Activated T-cell treated with anti-CD3 and anti-CD28 coated beads for 48 hours (primary cell): ENCODE measurements at places on chromosomes 2 and 18.

GRCh38 chr2:44934983-44935728, 6.3 kb upstream of the SIX3 start:
- DNase-seq, result no peak

DNA sequence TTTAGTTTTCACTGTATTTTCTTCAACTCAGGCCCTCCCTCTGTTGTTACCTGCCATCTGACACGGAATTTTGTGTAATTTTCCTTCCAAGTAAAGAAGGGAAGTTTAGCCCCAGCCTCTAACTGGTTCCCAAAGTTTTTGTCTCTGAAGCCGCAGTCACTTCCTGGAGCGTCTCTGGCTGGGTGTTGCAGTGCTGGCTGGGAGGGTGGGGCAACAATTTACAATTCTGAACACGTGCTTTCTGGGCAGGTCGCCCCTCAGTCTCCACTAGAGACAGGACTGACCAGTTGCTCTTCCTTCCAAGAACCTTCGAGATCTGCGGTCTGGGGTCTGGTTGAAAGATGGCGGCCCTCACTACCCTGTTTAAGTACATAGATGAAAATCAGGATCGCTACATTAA, 3.5 kb downstream of the CNDP2 start:
- DNase-seq, result no peak

DNA sequence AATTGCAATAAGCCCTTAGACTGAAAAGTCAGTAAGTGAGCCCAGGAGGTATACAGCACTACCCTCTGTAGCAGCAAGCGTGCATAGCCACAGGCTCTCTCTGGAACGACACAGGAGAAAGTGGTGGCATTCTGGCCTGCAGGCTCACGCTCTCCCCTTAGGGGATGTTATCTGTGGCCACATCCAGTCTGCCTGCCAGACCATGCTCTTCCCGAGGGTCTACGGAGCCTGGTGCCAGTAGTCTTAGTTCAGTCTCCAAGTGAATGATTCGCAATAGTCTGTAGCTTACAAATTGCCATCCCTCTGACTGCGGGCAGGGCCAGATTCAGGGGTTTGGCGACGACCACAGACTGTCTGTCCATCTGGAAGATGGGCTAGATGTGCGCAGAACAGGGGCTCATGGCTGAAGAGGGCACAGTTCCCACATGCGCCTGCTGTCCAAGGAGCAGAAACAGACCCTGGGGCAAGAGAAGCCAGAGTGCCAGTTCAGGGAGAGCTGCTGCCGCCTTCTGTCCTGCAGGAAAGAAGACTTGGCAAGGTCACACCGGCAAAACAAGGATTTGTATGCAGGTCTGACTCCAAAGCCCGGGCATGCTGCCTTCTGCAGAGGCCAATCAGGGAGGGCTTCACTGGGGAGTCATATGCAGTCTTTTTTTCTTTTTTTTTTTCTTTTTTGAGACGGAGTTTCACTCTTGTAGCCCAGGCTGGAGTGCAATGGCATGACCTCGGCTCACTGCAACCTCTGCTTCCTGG, 3.5 kb upstream of the KLF11 start:
- no peak for DNase-seq

GRCh38 chr2:232873909-232874641, 4.0 kb downstream of the SNORC start:
- no peak for DNase-seq

- no peak for DNase-seq
These were observed 65.4 kb upstream of the HNRNPA3 start for GRCh38 chr2:177147093-177147694.

GRCh38 chr2:195489101-195489500, 167.9 kb upstream of the SLC39A10 start:
- DNase-seq, result no peak

DNA sequence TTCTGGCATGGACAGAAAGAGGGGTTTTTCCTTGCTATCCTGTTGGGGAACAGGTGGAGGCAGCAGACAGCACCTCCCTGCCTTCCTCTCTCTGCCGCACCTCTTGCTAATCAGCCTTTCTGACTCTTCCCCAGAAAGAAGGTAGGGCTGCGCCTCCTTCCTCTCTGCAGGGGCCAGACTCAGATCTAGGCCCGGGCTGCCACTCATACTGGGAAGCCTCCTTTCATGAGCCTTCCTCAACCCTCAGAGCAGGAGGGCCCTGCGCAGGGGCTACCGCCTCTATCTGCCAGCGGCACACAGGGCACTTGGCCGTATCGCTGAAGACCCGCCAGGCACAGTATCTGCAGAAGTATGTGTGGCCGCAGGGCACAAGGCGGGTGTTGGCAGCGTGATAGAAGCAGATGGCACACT, 7.1 kb downstream of the NEURL3 start:
- DNase-seq, result no peak

- DNase-seq, result no peak
These were observed 18.8 kb upstream of the RHOB start for GRCh38 chr2:20427931-20428526.

DNA sequence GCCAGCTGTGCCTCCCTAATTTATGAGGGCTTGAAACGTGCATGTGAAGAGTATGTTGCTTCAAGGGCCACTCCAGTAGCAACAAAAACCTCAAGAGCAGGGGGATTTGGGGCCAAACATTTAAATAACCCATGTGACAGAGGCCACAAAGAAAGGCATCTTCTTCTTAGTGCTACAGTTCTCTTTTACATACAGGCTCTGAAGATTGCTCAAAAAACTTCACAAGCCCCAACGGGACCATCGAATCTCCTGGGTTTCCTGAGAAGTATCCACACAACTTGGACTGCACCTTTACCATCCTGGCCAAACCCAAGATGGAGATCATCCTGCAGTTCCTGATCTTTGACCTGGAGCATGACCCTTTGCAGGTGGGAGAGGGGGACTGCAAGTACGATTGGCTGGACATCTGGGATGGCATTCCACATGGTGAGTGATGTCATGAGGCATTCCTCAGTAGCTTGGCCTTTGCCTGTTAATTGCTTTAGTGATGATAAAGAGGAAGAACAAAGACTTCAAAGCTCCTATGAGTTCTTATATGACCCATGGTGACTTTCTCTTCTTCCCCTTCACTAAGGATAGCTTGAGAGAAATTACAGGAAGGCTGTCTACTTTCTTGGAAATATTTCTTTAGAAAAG, 40.1 kb downstream of the NRP2 start:
- DNase-seq, result no peak

DNA sequence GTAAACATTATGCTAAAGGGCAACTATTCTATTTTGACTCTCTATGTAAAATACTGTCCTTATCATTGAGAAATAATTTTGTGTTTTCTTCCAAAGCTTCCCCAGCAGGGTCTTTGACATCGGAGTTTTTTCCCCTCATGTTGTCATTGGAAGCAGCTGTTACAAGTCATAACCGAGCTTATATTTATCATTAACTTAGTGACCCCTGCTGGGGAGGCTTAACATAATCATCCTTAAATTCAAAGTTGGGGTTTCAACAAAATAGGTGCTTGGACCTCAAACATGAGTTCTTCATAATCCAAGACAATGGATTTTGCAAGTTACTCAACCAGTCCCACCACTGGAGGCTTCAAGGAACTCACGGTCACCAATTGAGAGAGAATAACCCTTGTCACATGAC, 330.9 kb downstream of the DCC start:
- DNase-seq, result no peak

- no peak for DNase-seq
These were observed 19.6 kb downstream of the CAPN14 start for GRCh38 chr2:31197669-31198068.

DNA sequence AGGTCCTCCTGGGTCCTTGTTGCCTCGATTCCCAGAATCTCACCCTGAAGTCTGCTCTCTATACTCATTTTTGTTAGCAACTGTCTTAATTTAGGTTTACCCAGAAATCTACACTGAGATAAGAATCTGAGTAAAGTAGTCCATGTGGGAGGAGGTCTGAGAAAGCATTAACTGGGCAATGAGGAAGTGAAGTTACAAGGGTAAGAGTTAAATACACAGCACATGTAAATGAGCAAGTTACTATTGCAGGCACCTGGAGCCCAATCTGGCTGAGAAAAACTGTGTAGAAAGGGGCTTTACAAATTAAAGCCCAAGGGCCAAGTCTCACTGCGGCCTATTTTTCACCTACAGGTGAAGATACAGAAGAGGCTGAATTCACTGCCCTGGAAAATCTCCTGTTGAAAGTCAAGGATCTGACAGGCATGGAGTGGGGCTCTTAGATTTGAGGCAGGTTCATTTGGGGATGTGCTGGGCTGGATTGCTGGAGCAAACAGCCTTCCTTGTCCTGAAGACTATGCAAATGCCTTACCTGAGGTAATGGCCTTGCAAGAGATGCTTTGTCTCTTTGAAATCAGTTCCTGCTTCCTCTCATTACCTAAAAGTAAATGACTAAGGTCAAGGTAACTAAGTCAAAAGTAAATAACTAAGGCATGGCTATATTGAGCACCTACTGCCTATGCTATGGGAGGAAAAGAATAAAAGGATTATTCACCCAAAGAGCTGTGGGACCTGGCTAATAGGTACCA, 84.4 kb upstream of the DYNAP start:
- no peak for DNase-seq

DNA sequence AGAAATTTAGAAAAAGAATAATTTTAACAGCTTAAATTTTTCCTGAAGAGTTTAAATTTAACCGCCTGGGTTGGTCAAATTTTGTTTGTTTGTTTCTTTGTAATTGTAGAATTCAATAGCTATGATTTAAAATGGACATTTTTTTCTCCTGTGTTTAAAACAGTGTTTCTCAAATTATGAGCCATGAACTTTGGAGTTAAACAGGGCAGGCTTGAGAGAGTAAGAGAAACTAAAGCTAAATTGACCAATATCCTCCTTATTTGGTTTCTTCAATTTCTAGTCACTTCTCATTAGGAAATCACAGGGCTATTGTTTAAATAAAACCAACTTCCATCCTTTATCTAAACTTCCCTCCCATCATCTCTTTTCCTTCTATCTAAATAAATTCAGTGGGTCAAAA, 21.9 kb downstream of the FN1 start:
- no peak for DNase-seq

- no peak for DNase-seq
These were observed 113.1 kb upstream of the DDX18 start for GRCh38 chr2:117701365-117701764.

DNA sequence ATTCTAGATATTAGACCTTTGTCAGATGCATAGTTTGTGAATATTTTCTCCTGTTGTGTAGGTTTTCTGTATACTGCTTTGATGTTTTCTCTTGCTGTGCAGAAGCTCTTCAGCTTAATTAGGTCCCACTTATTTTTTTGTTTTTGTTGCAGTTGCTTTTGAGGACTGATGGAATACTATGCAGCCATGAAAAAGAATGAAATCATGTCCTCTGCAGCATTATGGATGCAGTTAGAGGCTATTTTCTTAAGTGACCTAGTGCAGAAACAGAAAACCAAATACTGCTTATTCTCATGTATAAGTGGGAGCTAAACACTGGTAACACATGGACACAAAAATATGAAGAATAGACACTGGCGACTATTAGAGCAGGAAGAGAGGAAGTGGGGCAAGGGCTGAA, 155.0 kb upstream of the HNMT start:
- no peak for DNase-seq

- no peak for DNase-seq
These were observed 128.4 kb upstream of the SEC11C start for GRCh38 chr18:59011289-59011688.

GRCh38 chr2:143649226-143649740, 520.1 kb downstream of the ARHGAP15 start:
- no peak for DNase-seq

GRCh38 chr2:88057437-88057844, 1.9 kb upstream of the KRCC1 start:
- DNase-seq, result no peak

DNA sequence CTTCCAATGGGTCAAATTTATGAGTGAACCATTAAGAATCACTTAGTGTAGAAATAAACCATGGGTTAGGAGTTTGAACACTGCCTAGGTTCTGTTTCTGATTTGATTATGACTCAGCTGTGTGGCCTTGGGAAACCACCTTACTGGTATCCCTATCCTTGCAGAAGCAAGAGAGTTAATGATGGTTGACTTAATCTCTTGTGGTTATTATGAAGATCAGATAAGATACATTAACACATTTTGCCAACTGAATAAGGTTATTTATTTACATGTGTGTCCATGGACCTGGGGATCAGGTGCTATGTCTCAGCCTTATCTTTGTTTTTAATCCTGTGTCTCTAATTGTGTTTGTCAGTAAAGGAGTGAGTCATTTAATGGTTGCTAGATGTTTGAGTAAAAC, 5.4 kb upstream of the KCNJ13 start:
- no peak for DNase-seq

GRCh38 chr2:68362749-68363148, 2.3 kb upstream of the PLEK start:
- DNase-seq, result no peak

DNA sequence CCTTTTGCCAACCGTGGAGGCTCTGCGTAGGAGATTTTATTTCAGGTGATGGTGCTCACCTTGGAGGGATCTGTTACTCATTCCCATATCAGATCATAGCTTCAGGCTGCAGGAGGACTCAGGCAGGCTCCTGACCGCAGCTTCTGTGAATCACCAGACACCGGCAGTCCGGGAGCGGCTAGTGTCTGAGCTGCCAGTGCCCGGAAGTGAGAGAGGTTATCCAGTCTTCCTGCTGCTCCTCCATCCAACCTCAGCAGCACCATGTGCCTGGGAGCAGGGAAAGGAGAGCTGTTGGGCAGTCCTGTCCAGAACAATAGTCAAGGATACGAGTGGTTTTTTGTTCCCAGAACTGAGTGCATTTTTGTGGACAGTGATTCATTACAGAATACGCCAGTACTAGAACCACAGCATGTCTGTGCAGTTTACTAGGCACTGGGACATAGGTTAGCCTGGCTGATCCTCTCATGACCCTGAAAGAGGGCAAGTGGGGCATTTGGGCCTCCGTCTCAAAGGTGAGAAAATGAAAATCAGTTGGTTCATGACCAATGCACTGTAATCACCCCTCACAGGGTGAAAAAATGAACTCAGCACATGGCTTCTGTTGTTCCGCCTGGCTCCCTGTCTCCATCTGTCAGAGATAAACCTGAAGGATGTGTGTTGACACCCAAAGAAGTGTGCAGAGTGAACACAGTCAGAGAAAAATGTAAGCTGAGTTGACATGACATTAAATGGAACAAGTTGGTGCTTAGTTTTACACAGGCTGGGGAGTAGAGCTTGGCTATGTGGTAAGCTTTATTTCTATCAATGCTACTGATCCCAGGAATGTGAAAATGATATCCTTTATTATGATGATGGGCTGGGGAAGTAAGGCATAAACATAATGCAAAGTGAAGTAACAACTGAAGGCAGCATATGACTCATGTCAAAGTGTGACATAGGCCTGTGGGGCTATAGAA, 12.2 kb downstream of the FHOD3 start:
- no peak for DNase-seq

- no peak for DNase-seq
These were observed 65.0 kb downstream of the ATP8B1 start for GRCh38 chr18:57738078-57738477.

- DNase-seq, result no peak
These were observed 73.8 kb upstream of the MGAT4A start for GRCh38 chr2:98804736-98805135.

GRCh38 chr2:120805602-120806001, 69.9 kb downstream of the GLI2 start:
- DNase-seq, result no peak

DNA sequence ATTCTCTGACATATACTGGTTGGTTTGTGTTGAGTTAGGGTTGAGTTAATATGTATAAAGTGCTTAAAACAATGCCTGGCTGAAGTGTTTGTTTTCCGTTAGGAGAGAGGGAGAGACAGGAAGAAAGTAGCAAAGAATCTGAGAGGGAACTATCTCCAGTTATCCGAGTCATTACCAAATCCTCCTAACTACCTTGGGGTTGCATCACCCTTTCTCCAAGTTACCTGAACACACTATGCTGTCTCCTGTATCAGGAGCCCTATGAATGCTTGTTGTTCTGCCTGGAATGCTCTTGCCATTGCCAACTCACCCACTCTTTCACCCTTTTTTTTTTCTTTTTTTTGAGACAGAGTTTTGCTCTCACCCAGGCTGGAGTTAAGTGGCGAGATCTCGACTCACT, 47.9 kb upstream of the ITGAV start:
- no peak for DNase-seq
